CD4-positive, alpha-beta T cell (primary cell): ENCODE measurements at places on chromosomes 11 and 22. TPM values are rescaled to one million over a fixed set of nuclear protein-coding genes. Genes with fewer than 3 reads are reported as not detected.

GRIK4 gene
- total RNA-seq: not detected

C11orf87 gene
- total RNA-seq: not detected

DDI1 gene
- not detected for total RNA-seq

P4HA3 gene
- not detected for total RNA-seq

TSSK2 gene
- not detected for total RNA-seq

OR5P2 gene
- total RNA-seq: not detected

HDHD5 gene
- 11.0 TPM for total RNA-seq

CCDC157 gene
- 8.3 TPM for total RNA-seq

SLC15A3 gene
- 11.9 TPM for total RNA-seq

HBB gene
- total RNA-seq: not detected

KCNC1 gene
- total RNA-seq: not detected

SPON1 gene
- total RNA-seq: 2.1 TPM

UPK3A gene
- total RNA-seq: not detected

SLC25A18 gene
- total RNA-seq: not detected

SOX10 gene
- not detected for total RNA-seq

GRCh38 chr22:43624144-43624998, 187.7 kb downstream of the EFCAB6 start:
- no peaks in the 10 kb centered on the region for H3K4me1 ChIP-seq
- no peaks in the 10 kb centered on the region for H3K36me3 ChIP-seq
- no peak overlapping the region for H3K4me3 ChIP-seq
- DNase-seq: no peak
- no peak overlapping the region for H3K27ac ChIP-seq

- peaks cover 1% of the 10 kb centered on the region for H3K36me3 ChIP-seq
- DNase-seq: no peak
- peak overlapping the region; percentile 74 for H3K4me3 ChIP-seq
- H3K27me3 ChIP-seq: no peaks in the 10 kb centered on the region
Measured at GRCh38 chr11:20363149-20363499, 390 bp upstream of the HTATIP2 start.

GRCh38 chr11:86575208-86575855, 97.1 kb downstream of the ME3 start:
- H3K4me1 ChIP-seq: no peaks in the 10 kb centered on the region
- H3K4me3 ChIP-seq: no peak overlapping the region
- no peak for DNase-seq
- no peak overlapping the region for H3K27ac ChIP-seq
- no peaks in the 10 kb centered on the region for H3K36me3 ChIP-seq
- no peaks in the 10 kb centered on the region for H3K27me3 ChIP-seq

DNA sequence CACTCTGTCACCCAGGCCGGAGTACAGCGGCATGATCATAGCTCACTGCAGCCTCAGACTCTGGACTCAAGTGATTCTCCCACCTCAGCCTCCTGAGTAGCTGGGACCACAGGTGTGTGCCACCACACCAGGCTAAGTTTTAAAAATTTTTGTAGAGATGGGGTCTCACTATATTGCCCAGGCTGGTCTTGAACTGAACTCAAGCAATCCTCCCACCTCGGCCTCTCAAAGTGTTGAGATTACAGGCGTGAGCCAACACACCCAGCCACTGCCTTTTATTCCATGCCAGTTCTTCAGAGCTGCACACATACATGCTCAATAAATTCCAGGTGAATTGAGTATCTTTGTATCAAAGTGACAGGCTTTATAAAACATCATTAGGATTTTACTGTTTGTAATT, 2.4 kb upstream of the COPB1 start:
- no peak overlapping the region for H3K4me3 ChIP-seq
- no peaks in the 10 kb centered on the region for H3K27me3 ChIP-seq
- DNase-seq: no peak
- H3K27ac ChIP-seq: no peak overlapping the region
- peaks cover 6% of the 10 kb centered on the region for H3K4me1 ChIP-seq

GRCh38 chr11:83158357-83158786, 1.4 kb downstream of the PCF11 start:
- no peak for DNase-seq
- H3K4me1 ChIP-seq: peaks cover 21% of the 10 kb centered on the region

DNA sequence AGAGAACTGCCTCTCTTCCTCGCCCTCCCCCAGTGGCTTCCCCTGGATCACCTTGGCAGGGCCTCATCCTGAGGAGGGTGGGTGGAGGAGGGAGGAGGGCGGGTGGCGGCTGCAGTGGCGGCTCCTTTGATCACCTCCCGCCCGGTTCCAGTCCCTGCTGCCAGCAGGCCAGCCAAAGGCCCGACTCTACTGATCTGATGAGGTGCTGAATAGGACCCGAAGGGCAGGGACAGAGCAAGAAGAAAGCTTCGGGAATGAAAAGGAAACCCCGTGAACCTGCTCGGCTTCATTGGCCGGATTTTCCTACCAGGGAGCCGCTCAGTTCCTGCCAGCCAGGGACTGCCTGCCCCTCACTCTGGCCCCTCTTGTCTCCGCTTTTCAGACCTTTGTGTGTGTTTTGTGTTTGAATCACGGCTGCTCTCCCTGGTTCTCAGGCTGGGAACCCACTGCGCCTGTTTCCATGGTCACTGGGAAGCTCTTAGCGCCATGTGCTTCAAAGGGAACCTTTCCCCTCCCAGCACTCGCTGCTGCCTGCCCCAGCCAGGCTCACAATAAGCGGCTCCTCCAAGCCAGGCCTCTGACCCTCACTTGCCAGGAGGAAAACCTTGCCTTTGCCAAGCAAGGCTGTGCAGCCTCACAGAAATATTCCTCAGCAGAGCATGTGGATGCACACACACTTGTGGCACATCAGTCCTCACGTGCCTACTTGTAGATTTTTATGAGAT, 56.8 kb downstream of the C22orf31 start:
- no peak overlapping the region for H3K4me3 ChIP-seq
- no peak for DNase-seq
- no peaks in the 10 kb centered on the region for H3K36me3 ChIP-seq
- no peak overlapping the region for H3K27ac ChIP-seq
- H3K27me3 ChIP-seq: peaks cover 6% of the 10 kb centered on the region

DNA sequence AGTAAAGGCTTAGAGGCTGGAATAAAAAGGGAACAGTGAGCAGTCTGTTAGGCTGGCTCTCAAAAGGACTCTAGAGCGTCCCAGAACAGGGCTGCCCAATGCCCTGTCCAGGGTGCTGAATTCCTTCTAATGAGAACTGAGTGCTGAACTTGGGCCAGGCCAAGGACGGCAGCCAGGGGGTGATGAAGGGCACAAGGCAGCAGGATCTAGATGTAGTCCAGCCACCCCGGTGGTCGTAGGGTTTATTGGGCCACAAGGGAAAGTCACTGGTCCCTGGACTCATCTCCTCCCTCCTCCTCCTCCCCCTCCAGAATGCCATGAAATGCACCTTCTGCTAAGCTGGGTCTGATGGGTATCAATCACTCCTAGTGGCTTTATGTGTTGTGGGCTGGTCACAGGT, 19.2 kb downstream of the NPTXR start:
- no peaks in the 10 kb centered on the region for H3K27me3 ChIP-seq
- H3K4me1 ChIP-seq: no peaks in the 10 kb centered on the region
- H3K4me3 ChIP-seq: no peak overlapping the region
- DNase-seq: peak; percentile 10

- DNase-seq: no peak
- peaks cover 11% of the 10 kb centered on the region for H3K4me1 ChIP-seq
- no peak overlapping the region for H3K4me3 ChIP-seq
- peaks cover 16% of the 10 kb centered on the region for H3K36me3 ChIP-seq
Measured at GRCh38 chr11:66850588-66851238, 6.2 kb upstream of the LRFN4 start.

GRCh38 chr22:42271906-42272305, 1.5 kb upstream of the TCF20 start:
- H3K4me3 ChIP-seq: no peak overlapping the region
- DNase-seq: no peak
- peaks cover 38% of the 10 kb centered on the region for H3K4me1 ChIP-seq
- no peaks in the 10 kb centered on the region for H3K27me3 ChIP-seq
- H3K36me3 ChIP-seq: no peaks in the 10 kb centered on the region

GRCh38 chr11:69682221-69682620, 7.1 kb upstream of the LTO1 start:
- no peaks in the 10 kb centered on the region for H3K36me3 ChIP-seq
- no peak for DNase-seq
- H3K4me3 ChIP-seq: no peak overlapping the region
- peaks cover 9% of the 10 kb centered on the region for H3K4me1 ChIP-seq

- no peak overlapping the region for H3K4me3 ChIP-seq
- peaks cover 5% of the 10 kb centered on the region for H3K27me3 ChIP-seq
- DNase-seq: no peak
- no peaks in the 10 kb centered on the region for H3K36me3 ChIP-seq
- H3K4me1 ChIP-seq: peaks cover 50% of the 10 kb centered on the region
Measured at GRCh38 chr22:50019316-50019715, 6.8 kb upstream of the IL17REL start.

GRCh38 chr11:46064221-46064620, 57.0 kb downstream of the PHF21A start:
- H3K27me3 ChIP-seq: no peaks in the 10 kb centered on the region
- DNase-seq: no peak

DNA sequence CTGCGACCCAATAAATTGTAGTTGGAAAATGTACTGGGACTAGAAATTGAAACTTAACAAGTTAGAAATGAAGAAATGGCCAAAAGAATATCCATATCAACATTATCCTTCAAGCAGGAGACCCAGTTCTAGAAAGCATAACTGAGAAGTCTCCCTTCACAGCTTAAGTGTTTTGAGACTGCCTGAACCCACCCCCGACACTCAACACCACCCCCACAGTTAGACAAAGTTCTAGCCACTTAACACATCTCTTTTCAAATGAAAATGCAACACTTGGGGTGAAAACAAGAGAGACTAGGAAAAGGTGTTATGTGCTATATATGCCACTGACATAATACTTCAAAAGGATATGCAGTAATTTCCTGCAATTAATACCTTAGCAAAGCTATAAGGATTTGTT, 184.5 kb downstream of the SOX6 start:
- no peaks in the 10 kb centered on the region for H3K36me3 ChIP-seq
- no peaks in the 10 kb centered on the region for H3K4me1 ChIP-seq
- no peak for DNase-seq
- H3K4me3 ChIP-seq: no peak overlapping the region

- H3K36me3 ChIP-seq: no peaks in the 10 kb centered on the region
- no peaks in the 10 kb centered on the region for H3K27me3 ChIP-seq
- no peaks in the 10 kb centered on the region for H3K4me1 ChIP-seq
- no peak overlapping the region for H3K27ac ChIP-seq
Measured at GRCh38 chr11:130088919-130089673, 19.4 kb downstream of the APLP2 start.

GRCh38 chr22:36014546-36015074, 14.0 kb downstream of the RBFOX2 start:
- no peaks in the 10 kb centered on the region for H3K27me3 ChIP-seq
- no peak overlapping the region for H3K27ac ChIP-seq
- H3K4me3 ChIP-seq: no peak overlapping the region

DNA sequence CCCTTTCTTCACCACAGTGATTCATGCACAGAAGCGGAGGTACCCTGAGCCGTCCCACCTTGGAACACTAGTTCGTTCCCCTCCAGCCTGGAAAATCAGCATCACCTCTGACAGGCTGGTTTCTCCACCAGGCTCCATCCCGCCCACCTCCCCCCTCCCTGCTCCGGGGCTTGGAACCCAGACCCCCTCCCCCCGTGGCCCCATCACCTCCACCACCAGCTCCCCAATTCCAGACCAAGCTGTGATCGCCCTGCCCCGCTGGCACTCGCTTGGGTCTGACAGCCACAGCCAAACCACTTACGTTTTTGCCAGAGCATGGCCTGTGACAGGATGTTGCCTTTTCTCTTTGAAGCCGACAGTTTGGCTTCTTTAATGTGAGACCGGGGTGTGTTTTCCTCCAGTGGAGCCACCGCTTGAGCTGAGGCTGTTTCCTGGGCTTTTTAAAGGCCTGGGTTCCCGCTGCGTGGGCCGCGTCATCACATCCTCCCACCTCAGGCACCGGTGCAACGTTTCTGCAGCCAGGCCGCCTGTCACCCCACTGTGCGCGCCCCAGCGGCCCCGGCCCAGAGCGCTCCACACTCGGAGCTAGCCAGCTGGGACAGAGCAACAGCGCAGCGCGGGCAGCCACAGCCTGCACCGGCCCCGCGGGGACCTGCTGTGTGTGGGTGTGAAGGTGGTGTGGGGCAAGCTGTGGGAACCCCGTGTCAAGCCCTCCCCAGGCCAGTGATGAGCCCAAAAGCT, at the start of gene POU2AF1:
TSS of gene POU2AF1 (minus strand) at position 415 of the 741 bp plus-strand sequence. CDS start at position 317, 98 bp downstream.
- DNase-seq: peak; percentile 83
- no peaks in the 10 kb centered on the region for H3K27me3 ChIP-seq
- peak within 1 kb of the TSS; percentile 23 for H3K27ac ChIP-seq
- H3K36me3 ChIP-seq: no peaks in the 10 kb centered on the region
- peaks cover 20% of the 10 kb centered on the region for H3K4me1 ChIP-seq

- no peaks in the 10 kb centered on the region for H3K36me3 ChIP-seq
- no peak overlapping the region for H3K27ac ChIP-seq
- no peaks in the 10 kb centered on the region for H3K4me1 ChIP-seq
- H3K4me3 ChIP-seq: no peak overlapping the region
- no peak for DNase-seq
- peaks cover 53% of the 10 kb centered on the region for H3K27me3 ChIP-seq
Measured at GRCh38 chr11:127003260-127003981, 2.9 kb upstream of the KIRREL3 start.

GRCh38 chr11:47768101-47768612, 1.0 kb upstream of the FNBP4 start:
- H3K27ac ChIP-seq: peak overlapping the region; percentile 98
- no peaks in the 10 kb centered on the region for H3K27me3 ChIP-seq
- peaks cover 21% of the 10 kb centered on the region for H3K36me3 ChIP-seq
- H3K4me1 ChIP-seq: peaks cover 34% of the 10 kb centered on the region
- DNase-seq: peak; percentile 43

GRCh38 chr22:38320605-38321402, 3.6 kb upstream of the CSNK1E start:
- peaks cover 20% of the 10 kb centered on the region for H3K4me1 ChIP-seq
- H3K27ac ChIP-seq: no peak overlapping the region
- no peak for DNase-seq
- no peak overlapping the region for H3K4me3 ChIP-seq

GRCh38 chr11:12506404-12506921, 129.1 kb downstream of the PARVA start:
- no peaks in the 10 kb centered on the region for H3K36me3 ChIP-seq
- H3K27me3 ChIP-seq: no peaks in the 10 kb centered on the region
- no peaks in the 10 kb centered on the region for H3K4me1 ChIP-seq
- H3K27ac ChIP-seq: no peak overlapping the region
- no peak overlapping the region for H3K4me3 ChIP-seq

- H3K4me1 ChIP-seq: no peaks in the 10 kb centered on the region
- DNase-seq: no peak
- no peaks in the 10 kb centered on the region for H3K36me3 ChIP-seq
- no peak overlapping the region for H3K27ac ChIP-seq
- H3K4me3 ChIP-seq: no peak overlapping the region
Measured at GRCh38 chr11:113182288-113182687, 132.1 kb upstream of the TTC12 start.

- H3K4me3 ChIP-seq: no peak overlapping the region
- H3K36me3 ChIP-seq: peaks cover 40% of the 10 kb centered on the region
- H3K27ac ChIP-seq: no peak overlapping the region
- DNase-seq: no peak
Measured at GRCh38 chr11:11929920-11930319, 78.5 kb downstream of the DKK3 start.

- peaks cover 27% of the 10 kb centered on the region for H3K4me1 ChIP-seq
- peak overlapping the region; percentile 85 for H3K4me3 ChIP-seq
- H3K27ac ChIP-seq: peak overlapping the region; percentile 69
- DNase-seq: no peak
- H3K27me3 ChIP-seq: no peaks in the 10 kb centered on the region
Measured at GRCh38 chr11:65719871-65720210, 757 bp downstream of the RNASEH2C start.

GRCh38 chr11:78168539-78169477, 19.6 kb downstream of the KCTD21 start:
- no peak overlapping the region for H3K4me3 ChIP-seq
- peaks cover 11% of the 10 kb centered on the region for H3K36me3 ChIP-seq
- H3K27me3 ChIP-seq: no peaks in the 10 kb centered on the region
- DNase-seq: no peak
- no peaks in the 10 kb centered on the region for H3K4me1 ChIP-seq
